Activated gamma-delta T cell (primary cell): ENCODE measurements at places on chromosomes 12 and 14.

GRCh38 chr14:77151245-77151644 lies 9.7 kb upstream of the ZDHHC22 start:
- no peak for DNase-seq

- DNase-seq: no peak
Measured at GRCh38 chr12:130951636-130952035, 2.1 kb upstream of the ADGRD1 start.

GRCh38 chr12:74910831-74911230 lies 298.8 kb downstream of the KCNC2 start:
- DNase-seq: no peak

DNA sequence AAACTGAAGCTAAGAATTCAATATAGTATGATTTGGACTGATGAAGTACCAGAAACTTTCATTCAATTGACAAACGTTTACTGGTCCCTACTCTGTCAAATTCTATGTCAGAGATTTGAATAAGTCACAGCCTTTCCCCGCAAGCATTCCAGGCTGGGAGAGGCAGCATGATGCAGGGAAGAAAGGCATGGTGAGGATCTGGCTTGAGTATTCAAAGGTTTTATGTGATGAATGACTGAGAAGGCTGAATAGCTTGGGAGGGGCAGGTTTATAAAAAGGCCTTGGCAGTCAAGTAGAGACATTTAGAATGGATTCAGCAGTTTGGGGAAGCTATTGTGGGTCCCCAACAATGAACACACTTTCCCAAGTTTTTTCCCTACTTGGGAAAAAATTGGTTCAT lies 431.8 kb downstream of the DPF3 start:
- no peak for DNase-seq

- DNase-seq: no peak
Measured at GRCh38 chr12:120215766-120216735, 15.1 kb upstream of the RPLP0 start.

GRCh38 chr14:85387181-85387580 lies 142.8 kb upstream of the FLRT2 start:
- DNase-seq: no peak

DNA sequence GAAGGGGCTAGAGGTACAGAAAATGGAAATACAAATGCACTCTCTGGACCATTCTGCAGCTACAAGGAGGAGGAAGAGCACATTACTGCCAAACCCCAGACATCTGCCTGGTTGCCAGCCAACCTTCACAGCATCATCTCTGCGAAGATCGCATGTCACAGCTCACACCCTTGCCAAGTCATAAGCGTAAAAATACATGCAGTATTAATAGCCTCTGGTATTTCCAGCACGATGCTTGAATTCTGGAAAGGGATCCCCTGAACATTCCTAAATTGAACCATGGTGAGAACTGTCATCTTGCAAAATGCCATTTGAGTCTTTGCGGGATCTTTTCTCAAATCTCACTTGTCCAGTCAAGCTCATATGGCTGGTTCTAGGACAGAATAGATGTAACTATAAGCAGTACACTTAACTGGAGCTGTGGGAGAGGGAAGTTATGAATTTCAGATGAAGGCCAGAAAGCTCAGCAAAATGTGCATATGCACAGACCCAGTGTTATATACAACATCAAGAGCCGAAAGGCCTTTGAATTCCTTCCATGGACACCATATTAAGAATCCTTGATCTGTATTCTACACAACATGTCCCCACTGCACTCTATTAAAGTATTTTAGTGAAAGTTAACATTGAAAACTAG lies 211.6 kb downstream of the DUSP6 start:
- DNase-seq: no peak
